GM04503 (cell line): ENCODE measurements at places on chromosomes 3 and 15.
A peak's percentile ranks its signal among the peaks of the same experiment; 100 is the strongest.

DNA sequence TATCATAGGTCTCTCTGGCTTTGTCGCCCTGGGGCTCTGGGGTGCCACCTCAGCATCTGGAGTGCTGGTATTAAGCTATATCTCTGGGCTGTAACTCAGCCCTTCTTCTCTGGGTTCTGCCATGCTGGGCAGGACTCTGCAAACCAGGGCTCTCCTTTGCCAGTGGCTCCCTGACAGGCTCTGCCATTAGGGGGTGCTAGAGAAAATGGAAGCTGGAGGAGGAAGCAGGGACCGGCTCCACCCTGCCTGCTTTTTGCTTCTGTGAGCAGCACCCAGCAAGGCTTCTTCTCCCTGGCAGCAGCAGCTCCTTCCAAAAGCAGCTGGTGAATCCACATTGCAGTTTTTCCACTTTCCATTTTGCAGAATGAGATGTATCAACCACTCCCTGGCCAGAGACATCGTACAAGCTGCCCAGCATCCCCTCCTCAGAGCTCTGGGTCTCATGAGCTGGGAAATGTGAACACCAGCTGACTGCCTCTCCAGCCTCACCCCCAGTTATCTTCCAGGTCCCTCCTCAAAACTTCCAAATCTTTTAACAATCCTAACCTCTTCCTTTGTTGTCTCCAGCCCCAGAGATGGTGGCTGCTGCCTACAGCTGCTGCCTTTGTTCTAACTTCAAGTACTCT lies 165.0 kb downstream of the ABHD5 start:
- no peak for DNase-seq

DNA sequence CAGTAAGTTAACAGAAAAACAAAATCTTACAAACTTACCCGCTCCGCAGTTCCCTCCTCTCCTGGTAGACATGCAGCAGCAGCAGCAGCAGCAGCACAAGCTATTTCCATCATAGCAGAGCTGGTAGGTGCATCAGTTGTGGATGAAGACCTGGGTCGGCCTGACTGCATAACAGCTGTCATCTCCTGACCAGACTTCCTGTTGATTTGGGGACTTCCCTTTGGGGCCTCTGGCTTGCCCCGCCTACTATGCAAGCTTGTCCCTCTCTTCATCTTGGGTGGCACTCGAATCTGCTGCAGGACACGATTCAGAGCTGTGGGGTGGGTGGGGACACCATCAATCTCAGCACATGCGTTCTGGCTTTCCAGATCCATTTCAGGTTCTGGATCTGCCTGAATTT lies 65.7 kb downstream of the TMCC1 start:
- no peak for DNase-seq

GRCh38 chr3:127175272-127175671 lies 17.7 kb upstream of the PRR23E start:
- DNase-seq = no peak

GRCh38 chr3:66104535-66104934 lies 65.8 kb upstream of the MAGI1 start:
- DNase-seq = no peak

DNA sequence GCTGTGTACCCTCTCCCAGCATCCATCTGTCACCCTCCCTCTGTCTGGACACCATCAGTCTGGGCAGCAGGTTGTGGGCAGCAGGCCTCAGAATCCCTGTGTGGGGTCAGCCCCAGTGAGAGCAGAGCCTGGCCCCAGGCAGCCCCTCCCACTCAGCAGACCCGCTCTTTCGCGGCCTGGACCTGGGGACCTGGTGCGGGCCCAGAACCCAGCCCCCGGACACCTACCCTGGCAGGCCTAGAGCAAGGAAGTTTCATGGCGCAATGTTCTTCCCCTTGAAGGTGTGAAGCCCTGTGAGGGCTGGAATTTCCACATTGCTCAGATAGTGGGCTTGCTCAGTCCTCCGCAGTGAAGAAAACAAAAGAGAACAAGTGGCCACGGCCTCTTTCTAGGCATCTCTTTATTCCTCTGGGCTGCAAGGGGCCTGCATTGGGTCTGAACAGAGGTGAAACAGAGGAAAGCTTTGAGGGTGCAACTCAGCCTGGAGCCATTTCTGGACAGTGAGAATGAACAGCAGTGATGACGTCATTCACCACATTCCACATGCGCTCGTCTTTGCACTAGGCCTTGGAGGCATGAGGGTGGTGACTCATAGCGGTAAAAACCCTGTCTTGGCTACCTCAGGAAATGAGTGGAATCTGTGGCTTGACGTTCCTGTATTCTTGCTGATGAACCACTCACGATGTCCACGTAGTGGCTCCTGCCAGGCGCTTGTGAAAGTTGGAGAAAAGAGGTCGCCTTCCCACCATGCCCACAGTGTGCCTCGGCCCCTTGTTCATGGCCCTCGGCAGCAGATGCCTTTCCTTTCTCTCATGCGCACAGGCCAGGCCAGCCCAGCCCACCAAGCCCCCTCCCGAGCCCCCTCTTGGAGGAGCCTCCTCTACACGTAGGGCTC lies 66.1 kb downstream of the SLC30A4 start:
- peak; percentile 98 for DNase-seq

DNA sequence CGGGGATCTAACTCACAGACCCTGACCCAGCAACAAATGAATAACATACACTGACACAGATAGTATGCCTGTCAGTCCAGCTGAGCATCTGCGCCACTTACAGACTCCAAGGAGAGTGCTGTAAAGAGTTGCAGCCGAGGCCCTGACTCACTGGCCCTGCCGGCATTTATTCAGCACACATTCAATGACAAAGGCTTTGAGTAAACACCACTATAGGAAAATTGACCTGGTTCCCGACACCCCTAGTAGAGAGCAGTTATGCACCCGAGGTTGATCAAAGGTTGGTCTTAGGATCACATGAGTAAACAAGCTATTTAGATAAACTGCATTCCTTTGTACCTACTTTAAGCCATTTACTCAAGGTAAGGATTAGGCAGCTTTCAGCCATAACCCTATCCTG lies 22.7 kb downstream of the LARS2 start:
- no peak for DNase-seq

GRCh38 chr3:14377838-14378169 lies 24.6 kb upstream of the SLC6A6 start:
- DNase-seq = no peak

GRCh38 chr3:195154111-195154791 lies 116.7 kb downstream of the XXYLT1 start:
- DNase-seq = no peak

DNA sequence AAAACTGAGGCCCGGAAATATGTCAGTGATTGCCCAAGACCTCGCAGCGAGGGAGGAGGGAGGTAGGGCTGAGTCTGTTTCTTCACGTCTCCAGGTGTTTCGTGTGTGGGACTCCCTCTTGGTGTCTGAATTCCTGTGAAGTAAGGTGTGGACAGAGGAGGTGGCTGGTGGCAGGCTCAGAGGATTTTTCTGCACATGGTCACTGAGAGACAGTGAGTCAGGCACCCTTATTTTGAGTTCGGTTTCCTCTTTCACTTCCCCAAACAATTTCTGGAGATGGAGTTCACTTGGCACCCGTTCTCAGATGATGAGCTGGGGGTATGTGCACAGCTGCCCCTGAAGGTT lies 46.3 kb upstream of the VPS8 start:
- no peak for DNase-seq

GRCh38 chr15:71548401-71548807 lies 261.9 kb upstream of the NR2E3 start:
- DNase-seq = no peak

DNA sequence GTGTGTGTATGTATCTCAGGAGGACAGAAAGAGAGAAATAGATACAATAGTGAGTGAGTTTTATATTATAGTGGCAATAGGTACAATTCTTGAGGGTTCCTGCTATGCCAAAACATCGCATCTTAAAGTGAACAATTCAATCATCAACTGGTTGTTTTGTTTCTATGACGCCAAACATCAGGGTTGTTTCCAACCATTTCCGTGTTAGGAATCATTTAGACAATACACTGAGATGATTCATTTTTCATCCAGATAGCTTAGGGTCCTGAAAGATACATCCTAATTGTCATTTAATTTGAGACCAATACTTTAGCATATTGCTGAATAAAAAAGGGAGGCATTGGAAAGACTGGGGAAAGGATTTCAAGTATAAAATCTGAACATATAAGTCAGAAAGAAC lies 472.2 kb downstream of the MCTP2 start:
- DNase-seq = no peak

DNA sequence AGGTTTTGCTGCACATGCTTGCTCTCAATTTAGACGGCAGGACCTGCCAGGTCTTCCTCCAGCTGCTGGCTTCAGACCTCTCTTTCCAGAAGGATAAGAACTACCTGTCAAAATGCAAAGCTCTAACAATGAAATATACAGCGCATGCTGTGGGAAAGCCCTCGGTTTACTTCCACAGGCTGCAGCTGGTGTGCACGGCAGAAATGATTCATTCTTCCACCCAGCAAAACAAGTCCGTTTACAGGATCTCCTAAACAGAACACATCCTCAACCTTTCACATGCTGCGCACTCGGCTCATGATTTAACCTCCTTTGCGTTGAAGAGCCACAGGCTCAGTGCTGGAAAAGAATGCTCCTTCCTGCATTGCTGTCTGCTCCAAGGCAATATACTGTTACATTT lies 92.4 kb upstream of the WNT5A start:
- no peak for DNase-seq

GRCh38 chr3:64058566-64058965 lies 35.3 kb upstream of the PSMD6 start:
- no peak for DNase-seq

DNA sequence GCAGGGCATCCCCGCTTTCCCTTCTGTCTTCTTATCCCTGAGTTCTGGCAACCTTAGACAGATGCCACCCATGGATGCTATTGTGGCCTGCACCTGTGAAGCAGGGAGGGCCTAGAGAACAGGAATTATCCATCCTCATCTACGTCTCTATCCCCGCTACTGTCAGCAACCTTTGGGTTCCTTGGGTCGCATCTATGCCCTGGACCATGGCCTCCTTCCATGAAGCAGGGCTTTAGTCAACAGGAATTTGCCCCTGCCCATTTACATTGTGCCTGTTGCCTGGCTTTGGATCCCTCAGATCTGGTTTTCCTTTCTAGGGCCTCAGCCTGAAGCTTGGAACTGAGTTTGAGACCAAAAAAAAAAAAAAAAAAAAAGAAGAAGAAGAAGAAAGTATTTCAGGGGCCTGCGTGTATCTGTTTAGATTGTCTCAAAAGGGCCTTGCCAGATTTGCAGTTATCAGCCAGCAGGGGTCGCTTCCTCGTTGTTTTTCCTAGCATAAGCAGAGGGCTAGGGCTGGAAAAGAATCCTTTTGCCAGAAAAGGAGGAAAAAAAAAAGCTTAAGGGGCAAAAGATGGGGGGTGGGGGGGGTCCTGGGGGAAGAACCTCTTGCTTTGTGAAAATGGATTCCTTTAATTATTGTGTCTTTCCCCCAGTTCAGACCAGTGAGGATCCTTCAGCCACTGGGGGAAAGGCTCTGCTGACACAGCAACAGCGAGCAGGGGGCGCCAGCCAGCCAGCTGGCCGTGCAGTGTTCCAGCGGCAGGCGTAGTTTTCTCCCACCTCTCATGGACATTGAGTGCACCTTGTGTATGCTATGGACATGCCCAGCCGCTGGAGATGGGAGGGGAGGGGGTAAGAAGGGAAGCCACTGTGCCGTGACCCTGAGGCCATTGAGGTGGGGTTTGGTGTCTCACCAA lies 65.7 kb upstream of the ALDH1L1 start:
- no peak for DNase-seq

DNA sequence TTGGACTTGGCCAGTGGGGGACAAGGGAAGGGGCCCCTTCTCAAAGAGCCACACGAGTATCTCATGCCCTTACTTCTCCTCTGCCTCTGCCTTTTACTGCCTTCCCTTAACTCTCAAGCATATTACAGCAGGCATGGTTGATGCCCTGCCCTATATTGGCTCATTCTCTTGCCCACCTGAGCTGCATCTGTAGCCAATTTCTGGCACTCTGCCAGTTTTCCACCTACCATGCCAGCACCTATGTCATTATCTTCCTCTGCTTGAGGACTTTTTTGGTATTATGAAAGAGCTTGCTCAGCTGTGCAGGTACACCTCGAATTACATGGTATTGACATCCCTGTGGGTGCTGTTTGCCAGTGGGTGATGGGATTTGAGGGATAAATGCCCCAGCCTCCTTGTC lies 181.8 kb downstream of the OXSM start:
- no peak for DNase-seq

DNA sequence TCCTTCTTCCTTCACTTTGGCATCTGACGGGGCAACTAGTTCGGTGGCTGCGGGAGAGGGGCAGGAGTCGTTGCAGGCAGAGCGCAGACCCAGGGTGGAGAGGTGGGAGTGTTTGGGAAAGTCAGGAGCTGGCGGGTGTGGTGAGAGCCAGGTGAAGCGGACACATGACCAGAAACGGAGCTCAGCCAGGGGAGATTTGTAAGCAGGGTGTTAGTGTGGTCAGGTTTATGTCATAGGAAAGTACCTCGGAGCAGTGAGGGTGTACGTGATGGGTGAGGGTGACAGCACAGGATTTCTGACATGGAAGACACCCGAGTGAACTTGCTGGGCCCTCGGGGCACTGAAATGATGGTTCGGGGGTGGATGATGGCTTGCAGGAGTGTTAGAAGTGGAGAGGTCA lies 247.4 kb upstream of the TPM1 start:
- DNase-seq = no peak

DNA sequence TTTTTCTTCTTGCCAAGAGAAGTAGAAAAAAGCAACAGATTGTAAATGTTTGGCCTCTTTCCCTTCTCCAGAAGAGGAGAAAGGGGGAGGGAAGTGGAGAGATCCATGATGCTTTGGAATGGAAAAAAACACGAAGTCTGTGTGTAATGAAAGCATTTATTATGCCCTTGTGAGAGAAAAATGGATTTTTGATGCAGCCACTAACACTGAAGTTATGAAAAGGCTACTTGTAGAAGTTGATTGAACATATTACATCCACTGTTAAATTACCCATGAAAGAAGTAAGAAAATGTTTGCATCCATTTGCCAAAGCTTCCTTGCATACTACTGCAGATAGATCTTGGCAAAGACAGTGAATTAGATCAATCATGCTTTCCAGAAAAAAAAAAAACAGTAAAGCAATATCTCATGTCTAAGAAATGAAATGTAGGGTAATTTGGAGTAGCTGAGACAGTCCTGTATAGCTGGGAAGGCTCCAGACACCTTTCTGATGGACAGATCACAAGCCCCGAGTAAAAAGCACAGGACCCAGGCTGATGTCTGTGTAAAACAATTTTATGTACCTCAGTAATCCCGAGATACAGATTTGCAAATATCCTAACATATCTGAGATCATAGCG lies 295.5 kb downstream of the PLOD2 start:
- no peak for DNase-seq

- no peak for DNase-seq
These were observed 2.6 kb downstream of the ARID3B start for GRCh38 chr15:74543583-74543982.
